ENCODE measurements at places on chromosomes 12 and 14.

- no peak for DNase-seq
Observed at GRCh38 chr14:77184396-77185092, 2.9 kb downstream of the TMEM63C start.

DNA sequence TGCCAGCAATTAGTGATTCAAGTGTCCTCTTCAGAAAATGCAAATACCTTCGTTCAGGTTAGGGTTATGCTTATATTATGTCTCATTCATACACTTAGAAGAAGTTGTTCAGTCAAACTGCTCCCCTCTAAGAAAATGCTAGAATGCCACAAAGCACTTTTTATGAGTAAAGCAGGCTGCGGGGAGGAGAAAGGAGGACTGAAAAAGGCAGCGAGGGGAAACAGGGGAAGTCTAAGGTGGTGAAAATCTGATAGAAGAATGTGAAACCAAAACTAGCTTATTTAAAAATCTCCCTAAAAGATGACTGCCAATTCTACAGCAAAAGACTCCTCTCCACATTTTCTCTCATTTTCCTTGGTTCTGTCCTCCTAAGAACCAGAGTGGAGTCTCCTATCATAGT lies 70.1 kb downstream of the PRKD1 start:
- no peak for DNase-seq

- DNase-seq: no peak
Observed at GRCh38 chr14:52067873-52068614, 815 bp downstream of the NID2 start.

DNA sequence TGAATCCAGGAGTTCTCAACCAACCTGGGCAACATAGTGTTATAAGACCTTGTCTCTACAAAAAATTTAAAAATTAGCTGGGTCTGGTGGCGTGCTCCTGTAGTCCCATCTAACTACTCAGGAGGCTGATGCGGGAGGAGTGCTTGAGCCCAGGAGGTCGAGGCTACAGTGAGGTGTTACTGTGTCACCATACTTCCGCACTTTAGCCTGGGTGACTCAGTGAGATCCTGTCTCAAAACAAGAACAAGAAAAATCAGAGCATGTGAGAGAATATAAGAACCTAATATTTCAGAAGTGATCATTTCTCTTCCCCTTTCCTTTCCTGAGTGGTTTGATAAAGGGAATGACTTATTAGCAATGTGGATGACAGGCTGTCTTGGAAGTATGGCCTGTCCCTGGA lies 9.5 kb downstream of the TRAF3 start:
- no peak for DNase-seq

DNA sequence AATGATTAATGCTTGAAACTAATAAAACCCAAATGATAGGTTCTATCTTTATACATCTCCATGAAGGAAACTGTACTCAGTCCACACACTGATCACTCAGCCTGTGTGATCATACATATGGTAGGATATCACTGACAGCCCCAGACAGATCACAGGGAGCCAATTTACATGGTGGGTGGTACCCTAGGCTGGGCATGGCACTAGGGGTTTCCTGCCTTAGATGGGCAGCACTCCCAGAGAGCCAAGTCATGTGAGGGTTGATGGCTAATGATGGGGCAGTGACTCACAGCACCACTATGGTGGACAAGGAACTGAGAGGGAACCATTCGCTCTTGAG lies 89.6 kb upstream of the PTPRR start:
- no peak for DNase-seq

GRCh38 chr14:21440859-21441258 lies 15.1 kb downstream of the CHD8 start:
- DNase-seq: no peak

DNA sequence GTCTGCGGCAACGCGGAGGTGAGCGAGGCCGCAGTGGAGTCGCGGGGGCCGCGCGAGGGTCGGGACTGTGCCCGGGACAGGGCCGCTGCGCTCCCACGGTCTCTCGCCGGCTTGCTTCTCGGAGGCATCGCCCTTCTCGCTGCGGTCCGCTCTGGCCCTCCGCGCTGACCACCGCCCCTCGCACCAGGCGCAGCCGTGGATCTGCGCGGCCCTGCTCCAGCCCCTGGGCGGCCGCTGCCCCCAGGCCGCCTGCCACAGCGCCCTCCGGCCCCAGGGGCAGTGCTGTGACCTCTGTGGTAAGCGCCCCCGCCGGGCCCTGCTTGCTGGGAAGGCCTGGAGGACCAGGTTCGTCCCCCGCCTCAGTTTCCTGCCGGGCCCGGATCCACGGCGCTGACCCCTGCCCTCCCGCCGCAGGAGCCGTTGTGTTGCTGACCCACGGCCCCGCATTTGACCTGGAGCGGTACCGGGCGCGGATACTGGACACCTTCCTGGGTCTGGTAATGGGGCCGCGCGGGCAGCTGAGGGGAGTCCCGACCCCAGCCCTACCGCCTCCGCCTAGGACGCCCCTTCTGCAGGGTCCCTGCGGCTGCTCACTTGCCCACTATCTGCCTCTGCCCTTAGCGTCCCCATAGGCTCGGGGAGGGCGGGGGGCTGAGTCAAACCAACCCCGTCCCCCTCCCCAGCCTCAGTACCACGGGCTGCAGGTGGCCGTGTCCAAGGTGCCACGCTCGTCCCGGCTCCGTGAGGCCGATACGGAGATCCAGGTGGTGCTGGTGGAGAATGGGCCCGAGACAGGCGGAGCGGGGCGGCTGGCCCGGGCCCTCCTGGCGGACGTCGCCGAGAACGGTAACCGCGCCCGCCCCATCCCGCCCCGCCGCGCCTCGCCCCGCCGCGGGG lies 7.0 kb downstream of the AMN start:
- no peak for DNase-seq

DNA sequence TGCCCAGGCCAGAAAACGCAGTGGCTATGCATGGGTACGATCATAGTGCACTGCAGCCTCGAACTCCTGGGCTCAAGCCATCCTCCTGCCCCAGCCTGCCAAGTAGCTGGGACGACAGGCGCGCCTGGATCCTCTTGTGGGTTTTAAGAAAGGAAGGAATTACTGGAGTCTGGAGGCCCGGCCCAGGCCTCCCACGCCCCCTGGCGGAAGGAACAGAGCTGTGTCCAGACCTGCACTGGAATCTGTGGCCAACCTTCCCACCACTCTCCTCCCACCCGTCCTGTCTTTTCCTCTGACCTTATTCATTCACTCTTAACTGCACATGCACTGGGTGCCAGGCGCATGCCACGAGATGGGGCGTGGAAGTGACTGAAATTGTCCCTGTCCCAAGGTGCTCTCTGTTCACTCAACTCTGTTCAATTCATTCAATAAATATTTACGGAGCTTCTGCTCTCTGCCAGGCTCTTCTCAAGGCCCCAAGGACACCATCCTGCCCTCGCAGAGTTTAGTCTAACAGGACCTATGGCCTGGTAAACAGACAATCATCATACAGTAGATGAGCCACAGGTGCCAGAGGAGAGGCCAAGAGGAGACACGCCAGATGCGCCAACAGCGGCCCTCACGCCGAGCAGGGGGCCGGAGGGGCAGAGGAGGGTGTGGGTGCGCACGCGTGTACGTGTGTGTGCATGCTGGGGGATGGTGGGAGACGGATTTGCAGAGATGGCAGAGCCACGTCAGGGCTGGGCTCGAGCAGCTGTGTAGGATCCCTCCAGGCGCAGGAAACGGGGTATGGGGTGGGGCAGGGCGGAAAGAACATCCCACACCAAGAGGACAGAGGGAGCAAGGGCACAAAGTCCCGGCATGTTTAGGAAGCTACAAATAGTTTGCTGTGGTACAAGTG lies 13.7 kb upstream of the TMEM106C start:
- DNase-seq: peak; percentile 11

- no peak for DNase-seq
Observed at GRCh38 chr12:46916796-46917419, 91.1 kb upstream of the SLC38A4 start.

- DNase-seq: no peak
Observed at GRCh38 chr14:81042438-81042837, 87.0 kb downstream of the TSHR start.

DNA sequence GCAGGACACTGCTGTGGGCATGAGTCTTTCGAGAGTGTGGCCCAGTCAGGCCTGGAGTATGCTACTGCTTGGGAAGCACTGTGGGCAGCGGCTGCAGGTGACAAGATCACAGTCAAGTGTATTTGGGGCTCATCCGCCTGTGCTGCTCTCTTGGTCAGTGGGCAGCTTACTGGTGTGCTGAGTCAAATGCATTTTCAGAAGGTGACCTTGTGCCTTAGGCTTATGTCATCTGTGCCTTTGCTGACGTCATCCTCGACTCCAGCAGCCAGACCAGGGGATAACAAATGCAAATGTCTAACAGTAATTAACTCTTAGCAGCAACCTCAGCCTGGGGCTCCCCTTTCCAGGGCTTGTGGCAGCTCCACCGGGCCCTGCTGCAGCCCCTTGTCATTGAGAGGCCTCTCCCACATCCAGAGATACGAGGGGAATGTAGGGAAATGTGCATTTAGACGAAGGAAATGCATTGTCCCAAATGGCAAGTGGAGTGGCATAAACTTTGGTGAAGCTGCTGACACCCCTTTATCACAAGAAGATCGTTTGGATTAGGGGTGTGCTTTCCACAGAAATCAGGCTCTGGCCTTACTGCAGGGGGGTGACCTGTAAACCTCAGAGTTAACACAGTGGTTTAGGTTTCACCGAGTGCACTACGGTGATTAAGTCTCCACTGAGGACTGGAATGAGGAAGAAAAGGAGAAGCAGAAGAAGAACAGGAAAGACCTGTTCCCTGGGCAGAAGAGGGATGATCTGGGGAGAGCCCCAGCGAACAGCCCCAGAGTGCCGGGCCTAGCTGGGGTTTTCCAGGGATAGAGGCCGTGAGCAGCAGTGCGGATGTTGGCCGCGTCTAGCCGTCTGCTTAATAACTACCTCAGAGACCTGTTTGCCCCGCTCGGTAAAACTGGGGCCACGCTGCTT lies 39.7 kb downstream of the PSMA6 start:
- DNase-seq: no peak

- DNase-seq: no peak
Observed at GRCh38 chr12:62215506-62215905, 44.7 kb upstream of the USP15 start.

- no peak for DNase-seq
Observed at GRCh38 chr12:120468821-120469449, 613 bp downstream of the SRSF9 start.

- no peak for DNase-seq
Observed at GRCh38 chr14:77180726-77181602, 634 bp upstream of the TMEM63C start.

DNA sequence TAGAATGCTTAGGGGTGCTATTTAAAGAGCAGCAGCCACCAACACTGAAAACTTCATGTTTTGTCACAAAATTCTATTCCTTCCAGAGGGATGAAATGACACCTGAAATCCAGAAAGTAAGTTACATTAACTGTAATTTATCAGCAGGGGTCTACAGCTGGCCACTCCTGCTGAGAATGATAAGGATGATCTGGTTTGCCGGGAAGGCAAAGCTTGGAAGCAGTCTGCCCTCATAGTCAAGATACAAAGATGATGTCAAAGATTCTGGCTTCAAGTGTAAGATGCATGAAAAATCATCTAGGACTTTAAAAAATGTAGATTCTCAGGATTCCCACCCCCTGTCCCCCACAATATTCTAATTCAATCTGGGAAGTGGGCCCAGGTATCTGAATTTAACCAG lies 58.4 kb downstream of the DCAF5 start:
- DNase-seq: no peak

DNA sequence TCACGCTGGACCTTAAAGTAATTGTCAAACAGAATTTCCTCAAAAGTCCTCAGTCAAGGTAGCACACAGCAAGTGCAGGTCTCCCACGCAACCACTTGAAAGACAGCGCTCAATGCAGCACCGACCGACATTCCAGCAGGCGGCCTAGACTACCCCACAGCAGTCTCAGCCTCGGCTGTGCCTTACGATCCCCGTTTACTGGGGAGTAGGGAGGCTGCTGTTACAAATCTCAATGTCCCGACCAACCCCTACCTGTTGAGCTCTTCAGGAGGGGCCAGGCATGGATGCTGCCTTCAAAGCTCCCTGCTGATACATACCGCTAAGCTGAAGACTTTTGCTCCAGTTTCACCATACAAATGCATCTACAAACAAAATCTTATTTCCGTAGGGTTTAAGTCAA lies 21.8 kb downstream of the VPS37B start:
- DNase-seq: no peak

DNA sequence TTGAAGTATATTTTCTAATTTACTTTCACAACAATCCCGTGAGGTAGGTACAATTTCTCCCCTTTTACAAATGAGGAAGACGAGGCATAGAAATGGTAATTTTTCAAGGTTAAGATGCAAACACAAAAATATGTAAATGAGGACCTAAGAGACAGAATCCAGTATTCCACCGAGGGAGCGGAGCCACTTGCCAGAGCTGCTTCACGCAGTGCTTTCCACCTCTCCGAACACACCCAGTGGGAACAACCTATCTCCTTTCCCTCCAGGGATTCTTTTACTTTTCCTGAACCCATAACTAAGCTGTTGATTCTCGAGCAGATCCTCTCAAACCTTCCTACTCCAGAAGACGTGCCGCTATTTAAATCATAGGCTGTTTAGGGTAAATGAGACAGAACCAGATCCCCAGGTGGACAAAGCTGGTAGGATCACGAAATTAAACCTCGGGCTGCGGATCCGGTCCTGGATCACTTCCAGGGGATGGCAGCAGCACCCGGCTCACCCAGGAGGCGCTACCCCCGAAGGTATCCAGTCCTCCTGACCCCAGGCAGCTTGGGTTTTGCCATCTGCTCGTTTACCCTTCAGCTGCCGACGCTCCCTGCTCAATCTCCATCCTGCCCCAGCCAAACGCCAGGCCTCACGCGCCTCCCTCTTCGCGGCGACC lies 1.5 kb downstream of the DDHD1 start:
- DNase-seq: peak; percentile 30

GRCh38 chr12:4630262-4630661 lies 18.6 kb downstream of the AKAP3 start:
- no peak for DNase-seq

DNA sequence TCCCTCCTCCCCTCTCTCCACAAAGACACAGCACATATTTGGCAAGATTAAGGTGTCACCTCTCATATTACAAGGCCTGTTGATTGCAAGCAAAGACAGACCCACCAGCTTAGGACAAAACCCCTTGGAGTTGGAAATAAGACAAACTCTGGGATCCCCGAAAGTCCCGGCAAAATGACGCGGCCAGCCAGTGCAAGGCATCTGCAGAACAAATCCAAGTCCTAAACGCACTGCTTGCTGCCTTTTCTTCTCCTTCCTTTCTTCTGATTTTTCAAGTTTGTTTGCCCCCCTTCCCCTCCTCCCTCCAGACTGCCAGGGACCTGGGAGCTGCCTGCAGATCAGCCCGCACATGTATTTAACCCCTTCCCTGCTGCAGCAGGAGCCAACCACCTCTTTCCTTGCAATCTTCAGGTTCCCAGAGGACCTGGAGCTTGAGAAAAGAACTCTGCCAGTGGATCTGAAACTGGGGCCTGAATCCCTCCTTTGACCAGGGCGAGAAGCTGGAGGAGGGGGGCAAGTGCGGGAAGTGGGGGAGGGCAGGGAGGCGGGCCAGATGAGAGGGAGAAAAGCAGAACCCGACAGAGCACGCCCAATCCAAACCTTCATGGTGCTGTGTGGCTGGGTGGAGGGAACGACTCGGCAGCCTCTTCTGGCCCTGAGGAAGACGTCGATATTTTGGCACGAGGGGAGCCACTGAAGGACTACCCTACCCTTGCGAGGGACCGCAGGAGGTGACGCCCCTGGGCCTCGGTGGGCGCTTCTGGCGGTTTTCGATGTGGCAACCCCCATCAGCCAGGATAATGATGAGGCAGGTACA lies 2.0 kb upstream of the NTF3 start:
- DNase-seq: no peak
